Heart left ventricle (tissue), 16 donors: ENCODE measurements at places on chromosomes 7 and 10. TPM values are rescaled to one million over a fixed set of nuclear protein-coding genes. Genes with fewer than 3 reads are reported as not detected.

Gene ZNF248
- total RNA-seq, result 11.1 TPM

Gene SLIT1
- 0.05 TPM for total RNA-seq

- H3K27ac ChIP-seq, result no peak overlapping the region
- peaks cover 3% of the 10 kb centered on the region for H3K4me1 ChIP-seq
- no peaks in the 10 kb centered on the region for H3K27me3 ChIP-seq
- DNase-seq, result no peak
- H3K4me3 ChIP-seq, result no peak overlapping the region
These were observed 32.0 kb downstream of the CCDC186 start for GRCh38 chr10:114142018-114142417.

DNA sequence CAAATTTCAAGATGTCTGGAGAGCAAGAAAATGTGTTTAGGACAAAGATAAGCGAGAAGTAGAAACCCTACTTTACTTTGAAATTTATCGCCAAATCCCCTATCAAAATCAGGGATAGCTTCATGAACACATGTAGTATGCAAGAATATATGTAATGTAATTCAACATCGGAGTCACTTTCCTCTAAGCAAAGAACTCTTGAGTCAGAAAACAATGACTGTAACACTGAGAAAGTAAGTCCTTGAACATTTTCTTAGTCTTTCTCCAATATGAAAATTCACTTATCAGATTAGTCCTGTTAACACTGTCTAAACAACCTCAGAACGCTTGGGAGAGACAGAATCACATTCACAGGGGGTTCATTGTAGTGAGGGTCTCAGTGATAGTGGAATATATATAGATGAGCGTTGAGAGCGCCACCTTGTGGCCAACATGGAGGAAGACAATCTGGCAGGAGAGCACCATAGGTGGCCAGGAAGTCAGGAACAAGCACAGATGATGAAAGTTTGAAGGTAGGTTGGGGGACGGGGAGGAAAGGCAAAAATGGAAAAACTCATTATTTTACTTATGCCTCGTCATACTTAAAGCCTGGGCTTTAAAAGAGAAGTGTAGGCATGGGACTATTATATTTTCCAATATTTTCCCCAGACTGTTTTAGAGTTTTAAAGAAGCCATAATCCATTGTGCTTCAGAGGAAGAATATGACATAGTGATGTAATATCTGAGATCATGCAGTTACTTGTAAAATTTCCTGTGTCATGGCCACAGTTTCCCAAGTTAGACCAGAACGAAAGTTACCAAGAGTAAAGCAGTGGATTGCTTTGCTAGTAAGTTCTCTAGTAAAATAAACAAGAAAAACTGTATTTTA is 115.5 kb upstream of the GNAI1 start:
- no peaks in the 10 kb centered on the region for H3K36me3 ChIP-seq
- DNase-seq, result peak; percentile 9
- no peak overlapping the region for H3K4me3 ChIP-seq
- H3K4me1 ChIP-seq, result no peaks in the 10 kb centered on the region
- no peaks in the 10 kb centered on the region for H3K27me3 ChIP-seq

DNA sequence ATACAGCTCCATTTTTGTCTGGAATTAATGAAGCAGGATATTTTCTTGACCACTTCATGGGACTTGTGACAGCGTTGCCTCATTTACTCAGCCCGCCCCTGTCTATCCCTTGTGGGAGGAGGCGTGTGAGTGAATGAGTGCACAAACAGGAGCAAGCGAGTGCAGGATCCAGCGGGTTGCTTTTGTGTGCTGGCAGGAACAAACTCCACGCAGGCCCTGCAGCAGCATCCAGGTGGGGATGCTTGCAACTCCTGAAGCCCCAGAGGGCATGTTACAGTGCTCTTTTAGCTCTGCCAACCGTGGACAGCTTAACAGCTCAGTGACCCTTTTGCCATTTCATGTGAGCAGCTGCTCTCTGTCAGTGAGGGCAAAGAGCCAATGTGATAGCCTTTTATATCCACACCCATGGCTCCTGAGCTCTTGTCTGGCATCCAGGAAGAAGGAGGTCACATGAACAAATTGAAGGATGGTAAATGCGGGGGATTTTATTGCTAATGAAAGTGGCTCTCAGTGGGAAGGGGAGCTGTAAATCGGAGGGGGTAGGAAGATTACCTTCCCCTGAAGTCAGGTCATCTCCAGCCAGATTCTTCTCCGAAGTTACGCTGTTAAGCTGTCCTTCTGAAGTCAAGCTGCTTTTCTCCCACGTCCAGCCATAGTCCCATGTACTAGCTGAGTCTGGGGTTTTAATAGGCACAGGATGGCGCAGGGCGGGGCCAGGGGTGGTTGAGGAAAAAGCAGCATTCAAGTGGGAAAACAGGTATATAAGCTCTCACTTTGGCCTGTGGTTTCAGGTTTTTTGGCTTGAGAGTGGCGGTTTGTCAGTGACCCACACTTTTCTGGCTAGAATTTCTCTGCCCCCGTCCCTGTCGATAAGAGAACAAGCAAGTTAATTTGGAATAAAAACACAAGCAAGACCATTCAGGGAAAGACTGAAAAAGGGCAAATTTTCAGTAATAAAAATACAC is 714.7 kb upstream of the MBL2 start:
- DNase-seq, result peak; percentile 46
- H3K36me3 ChIP-seq, result no peaks in the 10 kb centered on the region
- H3K27me3 ChIP-seq, result no peaks in the 10 kb centered on the region
- H3K27ac ChIP-seq, result no peak overlapping the region

Gene DGKB
- 0.61 TPM for total RNA-seq

Gene SMC3
- total RNA-seq, result 20.1 TPM

GRCh38 chr7:116209561-116210070 is 723 bp upstream of the TES start:
- H3K4me3 ChIP-seq, result peak overlapping the region; percentile 83
- no peaks in the 10 kb centered on the region for H3K27me3 ChIP-seq
- no peaks in the 10 kb centered on the region for H3K4me1 ChIP-seq
- no peak overlapping the region for H3K27ac ChIP-seq

- peaks cover 11% of the 10 kb centered on the region for H3K4me1 ChIP-seq
- no peaks in the 10 kb centered on the region for H3K27me3 ChIP-seq
- no peaks in the 10 kb centered on the region for H3K36me3 ChIP-seq
- no peak for DNase-seq
- no peak overlapping the region for H3K4me3 ChIP-seq
These were observed 33.8 kb upstream of the ELMO1 start for GRCh38 chr7:37482505-37482904.

Gene HOXA11
- total RNA-seq, result not detected

GRCh38 chr10:131202990-131203389 is 108.5 kb downstream of the TCERG1L start:
- no peaks in the 10 kb centered on the region for H3K4me1 ChIP-seq
- no peak for DNase-seq
- no peak overlapping the region for H3K4me3 ChIP-seq
- no peaks in the 10 kb centered on the region for H3K27me3 ChIP-seq
- no peaks in the 10 kb centered on the region for H3K36me3 ChIP-seq
- no peak overlapping the region for H3K27ac ChIP-seq

Gene NXPH1
- total RNA-seq, result not detected

DNA sequence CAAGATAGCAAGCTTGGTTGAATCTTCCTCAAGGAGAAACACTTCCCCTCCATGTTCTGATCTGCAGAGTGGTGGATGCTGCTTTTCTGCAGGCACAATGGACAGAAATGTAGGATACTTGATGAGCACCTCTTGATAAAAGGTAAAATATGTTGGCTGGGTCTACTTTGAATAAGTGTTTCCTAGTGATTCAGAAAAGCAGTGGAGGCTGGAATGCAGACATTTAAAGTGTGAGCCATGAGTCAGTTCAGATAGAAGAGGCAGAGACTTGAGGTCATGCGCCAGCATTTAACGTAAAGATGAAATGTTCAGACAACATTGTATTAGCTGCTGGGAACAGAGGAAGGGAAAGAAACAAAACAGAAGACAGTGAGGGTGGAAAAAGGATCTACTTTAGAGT is 403.1 kb downstream of the ADRA2A start:
- H3K4me1 ChIP-seq, result no peaks in the 10 kb centered on the region
- no peak for DNase-seq
- no peaks in the 10 kb centered on the region for H3K36me3 ChIP-seq
- no peaks in the 10 kb centered on the region for H3K27me3 ChIP-seq

DNA sequence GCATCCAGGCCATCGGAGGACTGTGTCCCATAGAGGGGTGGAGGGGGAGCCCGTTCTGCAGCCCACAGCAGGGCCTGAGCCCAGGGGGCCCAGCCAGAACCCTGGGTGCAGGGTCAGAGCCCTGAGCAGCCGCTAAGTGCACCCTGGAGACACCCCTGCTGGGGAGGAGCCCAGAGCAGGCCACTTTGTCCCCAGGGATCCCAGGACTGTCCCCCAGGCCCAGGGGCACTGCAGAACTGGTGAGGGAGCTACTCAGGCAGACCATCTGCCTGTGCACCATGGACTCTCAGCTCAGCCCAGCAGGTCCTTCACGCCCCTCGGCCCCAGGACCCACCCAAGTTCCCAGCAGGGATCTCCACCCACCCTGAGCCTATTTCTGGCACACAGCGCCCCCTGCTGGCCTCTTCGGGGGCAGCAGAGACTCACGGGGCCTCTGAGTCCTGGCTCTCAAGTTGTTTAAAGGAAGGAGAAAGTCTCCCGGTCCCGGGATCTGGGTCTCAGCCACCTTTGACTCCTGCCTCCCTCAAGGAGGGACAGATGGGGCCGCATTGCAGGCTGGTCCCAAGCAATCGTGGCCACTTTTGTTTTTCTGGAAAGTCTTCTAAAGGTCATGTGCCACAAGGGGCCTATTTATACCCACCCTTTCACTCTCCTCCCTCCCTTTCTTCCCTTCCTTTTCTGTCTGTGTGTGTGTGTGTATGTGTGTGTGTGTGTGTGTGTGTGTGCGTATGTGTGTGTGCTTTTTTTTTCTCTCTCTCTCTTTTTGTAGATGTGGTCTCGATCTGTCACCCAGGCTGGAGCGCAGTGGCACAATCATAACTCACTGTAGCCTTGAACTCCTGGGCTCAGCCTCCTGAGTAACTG is 90.3 kb downstream of the MYL10 start:
- H3K4me1 ChIP-seq, result no peaks in the 10 kb centered on the region
- H3K4me3 ChIP-seq, result no peak overlapping the region
- H3K27ac ChIP-seq, result no peak overlapping the region
- no peaks in the 10 kb centered on the region for H3K27me3 ChIP-seq
- DNase-seq, result no peak
- H3K36me3 ChIP-seq, result no peaks in the 10 kb centered on the region

DNA sequence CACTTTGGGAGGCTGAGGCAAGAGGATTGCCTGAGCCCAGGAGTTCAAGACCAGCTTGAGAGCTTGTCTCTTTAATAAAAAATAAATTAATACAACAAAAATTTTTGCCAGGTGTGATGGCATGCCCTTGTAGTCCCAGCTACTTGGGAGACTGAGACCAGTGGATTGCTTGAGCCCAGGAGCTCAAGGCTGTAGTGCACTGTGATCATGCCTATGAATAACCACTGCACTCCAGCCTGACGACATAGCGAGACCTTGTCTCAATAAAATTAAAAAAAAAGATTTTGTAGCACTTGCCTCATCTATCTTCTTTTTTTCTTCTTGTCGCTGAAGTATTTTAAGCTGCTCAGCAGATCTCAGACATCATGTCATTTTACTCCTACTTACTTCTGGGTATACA is 26.3 kb downstream of the CREM start:
- peak overlapping the region; percentile 56 for H3K27ac ChIP-seq
- no peak for DNase-seq
- no peak overlapping the region for H3K4me3 ChIP-seq

DNA sequence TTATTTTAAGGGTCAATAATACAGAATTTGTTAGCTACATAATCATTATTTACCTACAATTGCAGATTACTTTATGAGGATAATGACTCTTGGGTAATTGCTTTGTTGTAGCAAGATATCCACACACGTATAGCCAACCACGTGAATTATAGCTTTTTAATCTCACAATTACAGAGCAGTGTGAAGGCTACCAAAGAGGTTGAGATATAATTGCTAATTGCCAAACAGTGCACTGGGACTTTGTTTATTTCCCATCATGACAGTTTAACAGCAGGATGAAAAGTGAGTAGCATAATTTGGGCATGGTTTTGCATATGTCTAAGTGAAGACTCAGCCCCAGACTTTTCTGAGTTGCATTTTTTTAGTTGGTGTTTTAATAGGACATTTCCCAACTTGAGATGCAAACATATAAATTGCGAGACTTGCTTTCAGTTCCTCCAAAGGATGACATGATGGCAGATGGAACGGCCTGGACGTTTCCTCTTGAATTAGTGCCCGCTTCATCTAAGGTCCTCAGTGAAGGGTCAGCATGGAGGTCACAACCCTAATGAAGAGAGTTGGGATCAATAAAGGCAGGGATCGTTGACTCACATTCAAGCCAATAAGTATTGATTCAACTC is 180.7 kb upstream of the GPR26 start:
- no peaks in the 10 kb centered on the region for H3K27me3 ChIP-seq
- no peaks in the 10 kb centered on the region for H3K4me1 ChIP-seq
- H3K36me3 ChIP-seq, result no peaks in the 10 kb centered on the region
- DNase-seq, result no peak

GRCh38 chr10:50501924-50502452 is 121.8 kb downstream of the SGMS1 start:
- no peak overlapping the region for H3K27ac ChIP-seq
- DNase-seq, result no peak
- H3K27me3 ChIP-seq, result no peaks in the 10 kb centered on the region
- no peak overlapping the region for H3K4me3 ChIP-seq

Gene LLCFC1
- not detected for total RNA-seq
